Prostate gland (tissue), 2 donors: ENCODE measurements at places on chromosomes 7 and 10.

DNA sequence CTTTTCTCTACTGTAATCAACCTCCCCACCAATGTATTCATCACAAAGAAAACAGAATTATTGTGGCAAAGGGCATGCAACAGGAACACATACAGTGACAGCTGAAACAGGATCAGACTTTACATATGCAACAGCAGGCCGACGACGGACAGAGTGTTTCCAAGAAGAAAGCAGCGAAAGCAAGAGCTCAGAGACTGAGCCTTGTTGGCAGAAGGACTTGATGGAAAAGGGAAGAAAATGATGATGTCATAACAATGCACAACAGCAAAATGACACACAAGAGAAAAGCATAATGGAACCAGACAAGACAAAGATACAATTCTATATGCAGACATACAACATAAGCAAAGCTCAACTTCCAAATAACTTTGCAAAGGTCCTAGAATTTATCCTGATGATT is 106.5 kb downstream of the ARHGAP12 start:
- H3K36me3 ChIP-seq = no peaks in the 10 kb centered on the region
- H3K27me3 ChIP-seq = no peaks in the 10 kb centered on the region
- H3K4me1 ChIP-seq = no peaks in the 10 kb centered on the region

DNA sequence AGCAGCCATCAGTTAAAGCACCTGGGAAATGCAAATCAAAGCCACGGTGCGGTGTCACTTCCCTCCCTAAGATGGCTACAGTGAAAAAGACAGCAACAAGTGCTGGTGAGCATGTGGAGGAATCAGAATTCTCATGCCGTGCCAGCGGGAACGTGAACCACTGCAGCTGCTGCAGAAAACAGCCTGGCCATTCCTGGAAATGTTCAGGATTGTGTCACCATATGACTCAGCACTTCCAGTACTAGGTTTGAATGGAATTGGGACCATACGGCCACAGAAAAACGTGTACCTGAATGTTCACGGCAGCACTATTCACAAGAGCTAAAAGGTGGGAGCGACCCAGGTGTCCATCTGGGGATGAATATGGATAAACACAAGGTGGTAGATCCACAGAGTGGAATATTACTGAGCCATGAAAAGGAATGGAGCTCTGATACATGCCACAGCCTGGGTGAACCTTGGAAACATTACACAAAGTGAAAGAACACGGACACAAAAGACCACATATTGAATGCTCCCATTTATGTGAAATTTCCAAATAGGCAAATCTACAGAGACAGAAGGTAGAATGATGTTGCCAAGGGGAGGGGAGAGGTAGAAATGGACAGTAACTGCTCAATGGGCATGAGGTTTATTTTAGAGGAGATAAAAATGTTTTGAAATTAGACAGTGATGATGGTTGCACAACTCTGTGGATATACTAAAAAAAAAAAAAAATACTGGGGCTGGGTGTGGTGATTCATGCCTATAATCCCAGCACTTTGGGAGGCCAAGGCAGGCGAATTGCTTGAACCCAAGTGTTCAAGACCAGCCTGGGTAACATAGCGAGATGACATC is 61.6 kb downstream of the MICALL2 start:
- no peaks in the 10 kb centered on the region for H3K36me3 ChIP-seq
- H3K4me1 ChIP-seq = no peaks in the 10 kb centered on the region
- peaks cover 11% of the 10 kb centered on the region for H3K27me3 ChIP-seq
- no peak overlapping the region for H3K4me3 ChIP-seq
- DNase-seq = no peak

DNA sequence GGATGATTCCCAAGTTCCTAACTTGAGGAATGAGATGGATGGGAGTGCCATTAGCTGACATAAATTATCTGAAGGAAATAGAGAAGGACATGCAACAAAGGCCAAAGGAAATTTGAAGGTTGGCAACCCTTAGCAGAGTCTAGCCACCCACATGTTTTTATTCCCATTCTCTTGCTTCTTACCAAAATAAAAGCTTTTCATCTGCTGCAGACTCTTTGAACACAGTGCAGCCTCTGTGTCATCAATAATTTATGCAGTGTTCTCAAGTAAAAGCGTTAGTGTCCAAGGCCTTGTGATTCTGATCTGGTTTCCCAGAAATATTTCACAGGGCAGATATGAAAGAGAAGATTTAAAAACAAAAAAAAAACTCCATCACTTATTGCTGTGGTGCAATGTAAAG is 98.5 kb downstream of the ST7 start:
- no peaks in the 10 kb centered on the region for H3K27me3 ChIP-seq
- H3K4me3 ChIP-seq = no peak overlapping the region
- H3K27ac ChIP-seq = no peak overlapping the region
- no peak for DNase-seq
- H3K4me1 ChIP-seq = peaks cover 4% of the 10 kb centered on the region

- H3K27ac ChIP-seq = no peak overlapping the region
- H3K36me3 ChIP-seq = no peaks in the 10 kb centered on the region
- no peak for DNase-seq
- H3K4me3 ChIP-seq = no peak overlapping the region
These were observed 230.5 kb upstream of the MBL2 start for GRCh38 chr10:53003094-53003493.

- no peaks in the 10 kb centered on the region for H3K27me3 ChIP-seq
- no peak overlapping the region for H3K4me3 ChIP-seq
- no peak overlapping the region for H3K27ac ChIP-seq
- no peak for DNase-seq
- H3K4me1 ChIP-seq = no peaks in the 10 kb centered on the region
- H3K36me3 ChIP-seq = no peaks in the 10 kb centered on the region
These were observed 24.8 kb downstream of the OR9A2 start for GRCh38 chr7:143002106-143002505.

- H3K4me3 ChIP-seq = peak overlapping the region; percentile 62
- peak overlapping the region; percentile 96 for H3K27ac ChIP-seq
- peaks cover 5% of the 10 kb centered on the region for H3K4me1 ChIP-seq
- H3K36me3 ChIP-seq = no peaks in the 10 kb centered on the region
- H3K27me3 ChIP-seq = no peaks in the 10 kb centered on the region
- DNase-seq = peak; percentile 68
These were observed 557 bp downstream of the HOXA11 start for GRCh38 chr7:27184337-27185012.

DNA sequence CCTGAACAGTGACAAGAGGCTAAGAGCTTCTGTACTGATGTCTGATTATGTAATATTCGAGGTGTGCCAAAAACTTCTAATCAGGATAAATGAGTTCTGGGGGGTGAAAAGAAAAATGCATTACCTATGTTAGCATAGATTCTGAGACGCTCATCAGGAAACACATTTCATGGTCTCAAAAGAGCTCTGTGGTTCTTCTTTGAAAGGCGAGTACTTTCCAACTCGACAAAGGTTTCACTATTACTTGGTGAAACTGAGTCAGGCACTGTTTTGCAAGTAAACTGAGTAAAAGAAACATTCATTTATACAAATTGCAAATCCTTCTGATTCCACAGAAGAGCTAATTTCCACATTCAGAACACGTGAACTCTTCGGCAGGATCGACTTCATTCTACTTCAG is 523.2 kb downstream of the GATA3 start:
- DNase-seq = no peak
- H3K4me1 ChIP-seq = no peaks in the 10 kb centered on the region
- H3K27me3 ChIP-seq = no peaks in the 10 kb centered on the region

DNA sequence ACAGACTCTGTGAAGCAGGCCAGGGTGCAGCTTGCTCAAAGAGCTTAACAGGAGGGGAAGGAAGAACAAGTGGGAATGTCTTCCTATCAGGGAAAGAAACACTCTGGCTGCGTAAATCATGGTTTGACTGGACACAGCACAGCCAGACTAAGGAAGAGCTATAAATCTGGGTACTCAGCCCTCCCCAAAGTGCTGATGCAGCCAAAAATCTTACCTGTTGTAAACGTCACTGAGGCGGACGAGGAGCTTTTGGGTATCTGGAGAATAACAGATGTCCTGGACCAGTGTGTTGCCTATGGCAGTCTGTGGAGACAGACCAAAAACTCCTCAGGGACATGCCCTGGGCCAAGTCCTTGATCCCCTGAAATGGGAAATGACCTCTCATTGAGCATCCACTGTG is 43.1 kb upstream of the HNRNPH3 start:
- H3K36me3 ChIP-seq = no peaks in the 10 kb centered on the region
- no peak overlapping the region for H3K27ac ChIP-seq
- no peak for DNase-seq
- no peaks in the 10 kb centered on the region for H3K27me3 ChIP-seq

GRCh38 chr10:32000937-32001336 is 55.3 kb downstream of the KIF5B start:
- H3K36me3 ChIP-seq = no peaks in the 10 kb centered on the region
- no peak for DNase-seq
- no peaks in the 10 kb centered on the region for H3K4me1 ChIP-seq
- H3K27me3 ChIP-seq = no peaks in the 10 kb centered on the region
- H3K27ac ChIP-seq = no peak overlapping the region
